ENCODE measurements at places on chromosomes 2 and 18. TPM values are rescaled to one million over a fixed set of nuclear protein-coding genes. Genes with fewer than 3 reads are reported as not detected.

- no peak overlapping the region for H3K4me3 ChIP-seq
- DNase-seq: no peak
- H3K27ac ChIP-seq: no peak overlapping the region
- peaks cover 5% of the 10 kb centered on the region for H3K4me1 ChIP-seq
Measured at GRCh38 chr2:11310212-11310611, 34.2 kb downstream of the ROCK2 start.

DNA sequence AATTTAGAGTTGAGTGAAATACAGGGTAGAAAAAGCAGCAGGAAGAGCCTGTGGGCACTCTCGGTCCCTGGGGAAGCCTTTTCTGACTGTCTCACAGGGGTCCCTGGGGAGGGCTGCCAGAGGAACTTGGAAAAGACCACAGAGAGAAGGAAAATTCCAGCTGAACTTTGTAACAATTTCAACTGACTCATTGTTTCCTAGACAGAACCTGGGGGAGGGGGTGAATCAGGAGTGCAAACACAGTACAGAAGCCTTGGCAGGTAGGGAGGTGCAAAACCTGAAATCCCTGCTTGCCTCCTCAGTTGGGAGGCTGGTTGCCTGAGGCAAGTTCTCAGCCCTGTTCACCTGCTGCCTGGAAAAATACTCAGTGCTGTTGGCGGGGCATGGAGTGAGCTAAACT, 106.8 kb downstream of the GRB14 start:
- no peaks in the 10 kb centered on the region for H3K27me3 ChIP-seq
- H3K36me3 ChIP-seq: no peaks in the 10 kb centered on the region
- H3K4me3 ChIP-seq: no peak overlapping the region
- peak; percentile 22 for DNase-seq
- no peak overlapping the region for H3K27ac ChIP-seq
- no peaks in the 10 kb centered on the region for H3K4me1 ChIP-seq

DNA sequence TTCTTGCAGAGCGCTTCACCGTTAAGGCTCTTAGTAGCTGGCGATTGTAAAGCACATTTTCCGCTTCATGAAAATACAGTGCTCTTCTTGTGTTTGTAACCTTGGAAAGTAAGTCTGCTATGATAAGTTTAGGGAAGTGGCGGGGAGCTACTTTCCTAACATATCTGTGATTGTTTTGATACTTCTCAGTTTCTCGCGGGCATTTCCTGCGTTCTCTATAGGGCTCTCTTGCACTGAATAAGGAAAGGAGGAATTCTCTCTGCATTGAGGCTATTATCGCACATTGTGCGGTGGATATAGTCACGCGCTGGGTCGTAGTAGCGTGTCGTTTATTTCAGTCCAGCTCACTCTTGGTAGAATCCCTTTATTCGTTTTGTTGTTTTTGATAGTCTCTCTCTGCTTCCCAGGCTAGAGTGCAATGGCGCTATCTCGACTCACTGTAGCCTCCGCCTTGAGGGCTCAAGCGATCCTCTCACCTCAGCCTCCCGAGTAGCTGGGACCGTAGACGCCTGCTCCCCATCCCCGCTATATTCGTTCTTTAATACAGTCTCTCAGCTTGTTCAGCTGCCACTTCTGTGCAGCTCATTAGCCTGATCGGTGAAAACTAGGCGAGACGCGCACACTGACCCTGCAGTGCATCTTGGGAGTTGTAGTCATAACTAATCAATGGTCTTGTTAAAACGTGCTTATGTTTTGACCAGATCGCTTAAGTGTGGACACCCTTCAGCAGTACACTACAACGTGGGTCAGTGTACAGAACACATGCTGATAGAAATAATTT, 1.0 kb upstream of the PPP4R3B start:
- H3K27ac ChIP-seq: peak overlapping the region; percentile 97
- no peaks in the 10 kb centered on the region for H3K27me3 ChIP-seq
- peak; percentile 77 for DNase-seq
- H3K36me3 ChIP-seq: no peaks in the 10 kb centered on the region
- H3K4me3 ChIP-seq: peak overlapping the region; percentile 88
- H3K4me1 ChIP-seq: peaks cover 19% of the 10 kb centered on the region

DNA sequence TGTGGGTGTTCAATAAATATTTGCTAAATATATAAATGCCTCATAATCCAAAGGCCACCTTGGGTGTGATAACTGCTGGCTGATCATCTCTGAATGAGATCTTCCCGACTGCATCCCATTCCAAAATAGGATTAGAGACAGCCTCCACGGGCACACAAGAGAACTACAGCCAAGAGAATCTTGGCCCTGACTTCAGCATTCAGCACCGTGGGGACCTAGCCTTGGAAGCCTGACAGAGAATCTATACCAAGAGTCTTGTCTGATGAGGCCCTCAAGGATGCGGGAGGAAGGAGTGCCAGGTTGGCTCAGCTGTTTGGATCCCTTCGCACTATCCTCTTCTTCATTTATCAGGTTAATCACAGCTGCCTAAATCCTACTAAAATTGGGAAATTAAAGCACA, 85.8 kb downstream of the RBM43 start:
- no peaks in the 10 kb centered on the region for H3K27me3 ChIP-seq
- H3K4me3 ChIP-seq: no peak overlapping the region
- H3K36me3 ChIP-seq: no peaks in the 10 kb centered on the region
- DNase-seq: no peak
- no peaks in the 10 kb centered on the region for H3K4me1 ChIP-seq

- H3K27ac ChIP-seq: no peak overlapping the region
- H3K4me3 ChIP-seq: no peak overlapping the region
- no peaks in the 10 kb centered on the region for H3K36me3 ChIP-seq
- no peak for DNase-seq
Measured at GRCh38 chr18:69900941-69901340, 46.7 kb downstream of the CD226 start.

Gene SH3RF3
- total RNA-seq: 20.1 TPM

GRCh38 chr2:73077424-73077795, 5.9 kb upstream of the SFXN5 start:
- DNase-seq: no peak
- H3K36me3 ChIP-seq: no peaks in the 10 kb centered on the region
- peaks cover 11% of the 10 kb centered on the region for H3K4me1 ChIP-seq

DNA sequence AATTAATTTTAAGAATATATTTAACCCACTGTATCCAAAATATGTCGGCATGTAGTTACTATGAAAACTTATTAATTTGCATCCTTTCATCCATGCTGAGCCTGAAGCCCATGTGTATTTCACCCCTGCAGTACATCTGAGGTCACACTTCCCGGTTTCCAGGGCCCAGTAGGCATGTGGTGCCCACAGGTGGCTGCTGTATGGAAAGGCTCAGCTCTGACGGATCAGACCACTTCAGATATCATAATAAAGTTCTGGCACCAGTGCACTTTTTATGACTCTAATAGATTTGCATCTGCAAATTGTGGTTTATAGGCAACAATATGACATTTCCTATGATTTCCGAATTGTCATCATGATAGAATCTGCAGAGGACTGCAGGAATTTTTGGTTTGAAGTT, 22.5 kb downstream of the SH3RF3 start:
- no peak for DNase-seq

Gene SDC1
- total RNA-seq: 8.7 TPM

GRCh38 chr2:221204699-221205098, 367.4 kb downstream of the EPHA4 start:
- H3K36me3 ChIP-seq: no peaks in the 10 kb centered on the region
- no peaks in the 10 kb centered on the region for H3K27me3 ChIP-seq
- H3K4me3 ChIP-seq: no peak overlapping the region
- no peak overlapping the region for H3K27ac ChIP-seq
- DNase-seq: no peak

DNA sequence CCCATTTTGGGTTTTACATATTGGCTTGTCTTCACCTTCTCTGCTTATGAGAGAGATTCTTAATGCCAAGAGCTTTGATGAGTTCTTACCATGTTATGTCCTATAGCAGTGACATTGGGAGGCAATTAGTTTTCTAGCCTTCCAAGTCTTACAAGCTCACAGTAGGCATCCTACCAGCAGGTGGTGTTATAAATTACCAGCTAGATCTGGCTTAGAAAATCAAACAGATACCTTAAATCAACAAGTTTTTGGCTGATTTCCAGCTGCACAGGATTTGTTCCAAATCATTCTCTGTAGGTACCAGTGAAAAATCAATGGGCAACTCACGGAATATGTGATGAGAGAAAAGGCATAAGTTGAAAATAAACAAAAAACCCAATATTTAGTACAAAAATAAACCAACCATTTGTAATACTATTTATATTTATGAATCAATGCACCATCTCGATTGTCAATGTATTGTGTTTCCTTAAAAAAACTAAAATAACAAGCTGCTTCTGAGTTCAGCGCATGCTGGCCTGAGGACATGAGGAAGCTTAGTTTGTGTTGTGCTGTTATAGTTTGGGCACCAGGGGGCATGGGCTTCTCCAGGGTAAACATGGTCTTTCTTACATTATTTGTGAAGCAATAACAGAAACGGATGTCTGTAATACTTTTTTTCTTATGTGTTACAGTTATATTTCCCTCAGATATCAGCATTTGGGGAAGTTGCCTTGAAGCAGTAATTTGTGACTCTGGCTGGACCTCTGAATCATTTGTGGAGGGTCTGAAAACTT, 34.1 kb upstream of the NXPH2 start:
- H3K4me1 ChIP-seq: no peaks in the 10 kb centered on the region
- DNase-seq: no peak
- H3K4me3 ChIP-seq: no peak overlapping the region
- no peaks in the 10 kb centered on the region for H3K27me3 ChIP-seq
- no peak overlapping the region for H3K27ac ChIP-seq

- H3K4me3 ChIP-seq: no peak overlapping the region
- H3K36me3 ChIP-seq: no peaks in the 10 kb centered on the region
- no peaks in the 10 kb centered on the region for H3K27me3 ChIP-seq
- peak overlapping the region; percentile 45 for H3K27ac ChIP-seq
Measured at GRCh38 chr18:74282755-74283554, 8.8 kb downstream of the CYB5A start.

DNA sequence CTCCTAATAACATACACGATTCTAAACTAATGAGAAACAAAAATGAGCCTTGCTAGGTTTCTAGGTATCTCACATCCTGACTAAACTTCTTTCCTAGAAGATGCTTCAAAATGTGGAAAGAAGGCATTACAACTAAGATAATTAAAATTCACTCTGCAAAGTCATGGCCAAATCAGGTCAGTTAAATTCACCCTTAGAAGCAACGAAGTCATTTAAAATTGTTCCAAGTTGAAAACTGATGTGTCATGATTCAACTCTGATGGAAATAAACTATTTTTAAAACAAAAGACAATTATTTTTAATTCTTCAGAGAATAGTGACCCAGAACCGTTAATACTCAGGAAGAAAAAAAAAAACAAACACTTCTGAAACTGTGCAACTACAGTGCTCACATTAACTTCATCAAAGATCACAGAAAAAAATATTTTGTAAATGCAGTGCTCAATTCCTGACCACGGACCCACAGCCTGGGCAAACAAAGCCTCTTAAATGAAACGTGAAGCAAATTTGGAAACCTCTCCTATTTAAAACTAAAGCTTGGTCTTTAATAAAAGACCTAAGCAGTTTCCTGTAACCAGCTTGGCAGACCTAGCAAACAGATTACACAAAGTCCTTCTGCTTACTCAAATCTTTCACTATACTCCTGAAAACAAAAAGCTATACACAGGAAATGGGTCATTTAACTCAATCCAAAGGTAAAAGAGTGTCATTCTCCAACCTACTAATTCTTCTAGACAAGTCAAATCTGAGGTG, 39.0 kb downstream of the CHN1 start:
- peak overlapping the region; percentile 25 for H3K27ac ChIP-seq
- no peak overlapping the region for H3K4me3 ChIP-seq
- DNase-seq: no peak
- no peaks in the 10 kb centered on the region for H3K27me3 ChIP-seq
- H3K36me3 ChIP-seq: no peaks in the 10 kb centered on the region

Gene RESP18
- total RNA-seq: not detected

Gene FAM124B
- 0.39 TPM for total RNA-seq

GRCh38 chr2:233643128-233643527, 6.9 kb downstream of the UGT1A10 start:
- H3K4me3 ChIP-seq: no peak overlapping the region
- no peaks in the 10 kb centered on the region for H3K36me3 ChIP-seq
- DNase-seq: no peak
- H3K27me3 ChIP-seq: no peaks in the 10 kb centered on the region
- H3K4me1 ChIP-seq: no peaks in the 10 kb centered on the region

GRCh38 chr2:38818565-38818964, 40.6 kb downstream of the GEMIN6 start:
- DNase-seq: no peak
- no peaks in the 10 kb centered on the region for H3K27me3 ChIP-seq
- no peak overlapping the region for H3K27ac ChIP-seq
- no peaks in the 10 kb centered on the region for H3K4me1 ChIP-seq
- H3K4me3 ChIP-seq: no peak overlapping the region
- no peaks in the 10 kb centered on the region for H3K36me3 ChIP-seq

DNA sequence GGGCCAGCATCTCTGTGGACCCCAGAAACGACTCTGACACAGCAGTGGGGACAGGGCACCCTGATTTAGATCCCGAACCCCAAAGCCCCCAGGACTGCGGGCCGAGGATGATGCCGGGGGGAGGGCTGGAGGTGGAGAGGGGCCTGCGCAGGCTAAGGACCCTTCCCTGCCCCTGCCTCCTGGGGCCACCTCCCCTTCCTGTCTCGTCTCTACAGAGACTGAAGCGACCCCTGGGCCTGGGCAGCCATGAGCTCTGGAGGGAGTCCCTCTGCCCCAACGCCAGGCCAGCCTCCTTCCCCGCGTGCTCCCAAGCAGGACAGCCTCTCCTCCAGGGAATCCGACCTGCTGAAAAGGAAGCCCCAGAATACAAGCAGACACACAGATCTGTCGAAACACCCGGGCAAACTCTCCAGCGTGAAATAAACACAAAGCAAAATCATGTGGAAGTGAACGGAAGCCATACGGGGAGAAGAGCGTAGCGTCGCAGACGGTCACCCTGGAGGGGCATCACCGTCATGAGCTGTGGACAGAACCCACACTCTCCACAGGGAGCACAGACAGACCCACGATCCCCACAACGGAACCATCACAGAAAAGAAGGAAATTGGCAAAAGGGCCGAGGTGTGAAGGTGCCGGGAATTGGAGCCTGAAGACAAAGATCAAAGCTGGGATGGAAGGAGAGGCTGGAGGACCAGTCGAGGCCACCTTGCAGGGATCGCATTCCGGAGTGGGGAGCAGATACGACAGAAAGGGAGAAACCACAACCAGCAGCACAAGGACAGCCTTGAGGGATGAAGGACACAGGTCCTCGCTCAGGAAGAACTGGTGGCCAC, 51.0 kb upstream of the CTDP1 start:
- H3K36me3 ChIP-seq: no peaks in the 10 kb centered on the region
- no peaks in the 10 kb centered on the region for H3K4me1 ChIP-seq
- no peak for DNase-seq
- no peak overlapping the region for H3K27ac ChIP-seq
- no peak overlapping the region for H3K4me3 ChIP-seq
- H3K27me3 ChIP-seq: no peaks in the 10 kb centered on the region

GRCh38 chr2:69405306-69405705, 18.3 kb upstream of the GFPT1 start:
- H3K27ac ChIP-seq: no peak overlapping the region
- no peaks in the 10 kb centered on the region for H3K27me3 ChIP-seq
- H3K4me3 ChIP-seq: no peak overlapping the region
- no peak for DNase-seq
- no peaks in the 10 kb centered on the region for H3K4me1 ChIP-seq
- H3K36me3 ChIP-seq: no peaks in the 10 kb centered on the region

- H3K4me3 ChIP-seq: no peak overlapping the region
- H3K27me3 ChIP-seq: no peaks in the 10 kb centered on the region
- H3K4me1 ChIP-seq: no peaks in the 10 kb centered on the region
- H3K36me3 ChIP-seq: no peaks in the 10 kb centered on the region
Measured at GRCh38 chr2:34808426-34808825, 1209.3 kb upstream of the FAM98A start.
